Activated T-helper 1 cell treated with anti-CD3 and anti-CD28 coated beads, Interleukin-2, amount 50 U/mL, for 16 hours (primary cell): ENCODE measurements at places on chromosomes 7 and 10.

- DNase-seq, result no peak
Measured at GRCh38 chr7:87878208-87878735, 2.0 kb downstream of the DBF4 start.

GRCh38 chr7:33979300-33979806 is 74.0 kb downstream of the BMPER start:
- no peak for DNase-seq

DNA sequence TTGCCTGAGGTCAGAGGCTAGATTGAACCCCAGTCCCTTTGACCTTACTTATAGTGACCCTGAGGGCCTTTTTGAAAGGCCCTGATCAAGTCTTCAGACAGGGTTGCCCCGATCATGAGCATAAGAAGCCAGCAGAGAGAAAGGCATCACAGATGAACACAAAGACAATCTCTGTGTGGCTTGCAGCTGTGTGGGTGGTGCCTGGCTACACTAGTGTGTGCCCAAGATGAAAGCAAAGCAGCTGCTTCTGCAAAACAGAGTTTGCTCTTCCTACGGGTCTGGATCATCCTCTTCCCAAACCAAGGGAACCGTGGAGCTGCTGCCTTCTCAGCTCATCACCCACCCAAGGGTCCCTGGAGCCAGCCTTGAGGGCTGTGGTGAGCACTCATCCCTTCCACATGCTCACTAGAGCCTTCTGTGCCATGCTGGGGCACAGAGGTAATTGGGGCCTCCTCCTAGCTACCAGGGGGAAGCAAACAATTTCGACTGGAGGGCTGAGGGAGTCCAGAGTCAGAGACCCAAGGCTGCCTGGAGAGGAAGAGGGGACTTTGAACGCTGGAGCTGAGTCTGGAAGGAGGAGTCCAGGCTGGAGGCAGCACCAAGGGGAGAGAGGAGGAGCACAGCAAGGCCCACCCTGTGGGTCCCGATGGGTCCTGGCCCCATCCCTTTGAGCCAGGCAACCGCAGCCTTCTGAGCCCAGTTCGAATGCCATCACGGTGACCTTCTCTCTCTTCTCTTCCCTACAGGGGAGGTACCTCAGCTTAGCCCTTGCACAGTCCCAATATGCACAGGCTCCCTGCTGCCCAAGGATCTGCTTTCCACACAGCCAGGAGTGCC is 42.3 kb downstream of the ANTXRL start:
- DNase-seq, result no peak

DNA sequence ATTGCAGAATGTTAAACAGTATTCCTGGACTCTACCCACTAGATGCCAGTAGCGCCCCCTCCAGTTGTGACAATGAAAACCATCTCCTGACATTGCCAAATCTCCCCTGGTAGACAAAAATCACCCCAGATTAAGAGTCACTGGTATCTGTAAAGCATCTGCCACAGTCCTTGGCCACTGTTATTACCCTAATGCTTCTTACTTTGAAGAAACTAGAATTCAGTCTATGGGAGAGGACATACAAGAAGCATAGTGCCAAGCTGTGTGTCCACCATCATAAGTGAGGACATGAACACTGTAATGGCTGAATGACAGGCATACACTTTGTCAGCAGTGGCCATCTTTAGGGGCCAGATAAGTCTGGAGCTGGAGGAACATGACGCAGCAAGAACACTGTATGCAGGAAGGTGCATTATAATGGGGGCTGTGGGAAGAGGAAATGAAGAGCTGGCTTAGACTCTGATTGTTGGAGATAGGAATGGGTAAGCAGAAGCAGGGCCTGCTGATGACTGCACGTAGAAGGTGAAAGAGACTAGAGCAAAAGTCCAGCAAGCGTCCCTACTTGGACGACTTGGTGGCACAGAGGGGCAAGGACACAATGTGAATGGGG is 32.5 kb downstream of the CBX3 start:
- DNase-seq, result no peak

- no peak for DNase-seq
Measured at GRCh38 chr10:85614981-85615380, 751.6 kb downstream of the GRID1 start.

- no peak for DNase-seq
Measured at GRCh38 chr10:60846173-60846572, 67.9 kb downstream of the CDK1 start.

GRCh38 chr7:55242613-55243012 is 122.5 kb upstream of the LANCL2 start:
- DNase-seq, result no peak

DNA sequence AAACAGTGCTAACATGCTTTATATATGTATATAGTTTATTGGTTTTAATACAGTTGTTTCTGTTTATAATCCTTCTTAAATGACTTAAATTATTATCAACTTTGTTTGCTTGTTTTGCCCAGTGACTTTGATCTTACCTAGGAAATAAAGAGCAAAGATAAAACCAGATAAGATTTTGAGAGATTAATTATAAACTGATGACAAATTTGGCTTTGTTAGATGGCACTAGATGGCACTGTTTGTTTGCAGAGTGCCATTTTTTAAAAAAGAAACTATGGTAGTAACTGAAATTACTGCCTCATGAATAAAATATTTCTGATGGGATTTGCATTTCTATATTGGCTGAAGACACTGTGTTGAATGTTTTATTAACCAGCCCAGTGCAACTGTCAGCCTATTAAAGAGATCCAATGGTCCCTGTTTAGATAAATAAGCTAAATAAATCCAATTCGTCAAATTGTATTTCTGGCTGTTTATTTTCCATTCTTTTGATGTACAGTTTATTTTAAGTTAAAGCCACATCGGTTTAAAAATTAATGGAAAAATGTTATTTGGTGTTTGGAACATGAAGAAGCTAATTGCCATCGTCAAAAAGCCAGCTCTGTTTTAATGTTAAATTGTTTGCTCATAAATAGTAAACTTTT is 28.7 kb downstream of the VTI1A start:
- DNase-seq, result no peak

DNA sequence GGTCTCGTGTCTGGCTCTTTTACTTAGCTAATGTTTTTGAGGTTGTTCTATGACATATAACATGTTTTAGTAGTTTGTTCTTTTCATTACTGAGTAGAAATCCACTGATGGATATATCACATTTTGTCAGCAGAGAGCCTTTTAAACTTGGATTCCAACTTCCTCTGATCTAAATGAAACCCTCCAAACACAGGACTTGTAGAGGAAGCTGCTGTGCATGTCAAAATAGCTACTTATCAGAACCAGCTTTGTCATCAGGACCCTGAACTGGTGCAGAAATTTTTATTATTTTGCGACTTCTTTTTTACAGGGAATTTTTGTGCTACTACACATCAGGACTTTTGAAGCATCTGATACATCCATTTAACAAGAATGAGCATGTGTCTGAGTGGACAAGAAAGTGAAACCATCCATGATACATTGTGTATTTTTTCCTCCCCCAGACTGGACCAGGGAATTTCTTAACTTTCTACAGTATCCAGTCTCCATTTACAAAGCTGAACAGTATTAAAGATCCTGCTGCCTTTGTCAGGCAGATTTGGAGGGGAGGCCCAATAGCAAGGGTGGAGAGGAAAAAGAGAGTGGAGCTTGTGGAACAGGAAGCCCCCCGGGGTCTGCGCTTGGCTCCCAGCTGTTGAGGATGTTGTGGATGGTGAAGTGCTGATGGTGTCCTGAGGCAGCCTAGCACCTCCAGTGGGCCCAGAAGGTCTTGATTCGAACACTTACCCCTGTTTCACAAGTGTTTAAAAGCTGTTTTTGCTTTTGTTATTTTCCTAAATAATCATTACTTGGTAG is 29.3 kb upstream of the MTPAP start:
- DNase-seq, result no peak

DNA sequence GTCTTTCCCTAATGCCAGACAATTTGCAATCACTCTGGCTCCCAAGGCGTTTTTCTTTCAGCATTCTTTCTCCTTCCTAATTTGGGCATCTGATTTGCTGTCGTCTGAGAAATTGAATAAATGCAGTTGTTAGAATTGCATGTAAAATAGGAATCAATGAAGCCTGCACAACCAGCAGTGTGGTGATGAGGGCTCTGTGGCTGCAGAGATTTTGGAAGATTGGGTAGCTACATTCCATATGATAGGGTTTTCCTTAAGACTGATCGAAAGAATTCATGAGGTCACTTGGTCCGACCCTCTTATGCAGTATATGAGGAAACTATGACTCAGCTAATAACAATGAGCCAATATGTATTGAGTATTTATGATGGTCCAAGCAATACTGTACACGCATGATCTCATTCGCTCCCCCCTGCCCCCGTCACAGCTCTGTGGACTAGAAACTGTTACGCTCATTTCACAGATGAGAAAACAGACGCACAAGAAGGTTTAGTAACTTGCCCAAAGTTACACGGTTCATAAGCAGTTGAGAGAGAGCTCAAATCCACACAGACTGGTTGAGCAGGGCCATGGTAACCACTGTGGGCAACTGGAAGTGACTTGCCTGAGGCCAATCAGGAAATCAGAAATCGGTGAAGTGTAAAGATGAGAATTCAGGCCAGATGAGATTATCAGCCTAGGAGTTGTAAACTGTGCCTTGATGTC is 527.2 kb downstream of the GATA3 start:
- no peak for DNase-seq

DNA sequence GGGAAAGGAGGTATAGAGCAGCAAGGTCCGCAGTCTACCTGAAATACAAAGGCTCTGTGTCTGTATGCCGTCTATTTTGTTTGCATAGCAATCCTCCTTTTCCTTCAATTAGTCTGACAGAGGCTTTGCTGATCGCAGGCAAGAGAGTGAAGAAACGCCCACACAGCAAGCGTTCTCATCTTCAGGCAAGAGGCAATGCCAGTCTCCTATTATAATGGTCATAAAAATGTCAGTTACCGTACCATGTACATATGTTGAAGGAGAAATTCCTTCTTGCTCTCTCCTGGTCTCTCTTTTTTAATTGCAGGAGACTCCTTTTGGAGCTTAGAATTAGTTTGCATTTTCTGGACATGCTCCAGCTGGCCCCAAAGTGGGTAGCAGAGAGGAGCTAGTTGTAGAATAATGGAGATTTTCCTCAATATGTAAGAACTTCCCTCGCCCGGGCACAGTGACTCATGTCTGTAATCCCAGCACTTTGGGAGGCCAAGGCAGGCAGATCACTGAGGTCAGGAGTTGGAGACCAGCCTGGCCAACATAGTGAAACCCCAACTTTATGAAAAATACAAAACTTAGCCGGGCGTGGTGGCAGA is 139.5 kb downstream of the PFKFB3 start:
- DNase-seq, result no peak

DNA sequence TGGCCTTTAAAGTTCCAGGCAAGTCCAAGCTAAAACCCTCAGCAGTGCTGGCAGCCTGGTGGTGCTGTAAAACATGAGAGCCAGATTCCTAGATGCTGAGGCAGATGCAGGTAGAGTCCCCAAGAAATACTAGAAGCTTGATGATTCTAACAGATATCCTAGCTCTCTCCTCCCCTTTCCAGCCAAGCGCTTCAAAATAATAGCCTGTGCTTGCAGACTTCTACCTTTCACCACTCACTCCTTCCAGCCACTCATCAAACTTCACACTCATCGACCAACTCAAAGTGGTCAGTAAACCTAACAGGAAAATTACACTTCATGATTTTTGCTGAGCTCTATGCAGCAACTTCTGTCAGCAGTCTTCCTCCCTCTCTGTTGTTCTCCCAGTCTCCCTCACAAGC is 50.2 kb downstream of the LMBR1 start:
- no peak for DNase-seq
